Putamen (tissue), 1 donor: ENCODE measurements at places on chromosomes 1 and 21.

DNA sequence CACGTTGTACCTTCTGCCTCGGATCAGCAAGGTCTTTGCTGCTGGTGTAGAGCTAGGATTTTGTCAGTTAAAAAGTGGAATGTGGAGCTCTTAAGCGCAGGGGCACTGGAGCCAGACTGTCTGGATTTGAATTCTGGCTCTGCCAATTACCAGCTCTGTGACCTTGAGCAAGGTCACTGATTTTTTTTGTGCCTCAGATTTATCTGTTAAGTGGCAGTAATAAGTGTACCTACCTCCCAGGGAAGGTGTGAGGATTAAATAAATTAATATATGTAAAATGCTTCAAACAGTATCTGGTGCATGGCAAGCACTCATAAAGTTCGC lies 40.3 kb downstream of the UBE2U start:
- no peak for DNase-seq

GRCh38 chr1:94672934-94673333 lies 131.4 kb upstream of the F3 start:
- no peak for DNase-seq

DNA sequence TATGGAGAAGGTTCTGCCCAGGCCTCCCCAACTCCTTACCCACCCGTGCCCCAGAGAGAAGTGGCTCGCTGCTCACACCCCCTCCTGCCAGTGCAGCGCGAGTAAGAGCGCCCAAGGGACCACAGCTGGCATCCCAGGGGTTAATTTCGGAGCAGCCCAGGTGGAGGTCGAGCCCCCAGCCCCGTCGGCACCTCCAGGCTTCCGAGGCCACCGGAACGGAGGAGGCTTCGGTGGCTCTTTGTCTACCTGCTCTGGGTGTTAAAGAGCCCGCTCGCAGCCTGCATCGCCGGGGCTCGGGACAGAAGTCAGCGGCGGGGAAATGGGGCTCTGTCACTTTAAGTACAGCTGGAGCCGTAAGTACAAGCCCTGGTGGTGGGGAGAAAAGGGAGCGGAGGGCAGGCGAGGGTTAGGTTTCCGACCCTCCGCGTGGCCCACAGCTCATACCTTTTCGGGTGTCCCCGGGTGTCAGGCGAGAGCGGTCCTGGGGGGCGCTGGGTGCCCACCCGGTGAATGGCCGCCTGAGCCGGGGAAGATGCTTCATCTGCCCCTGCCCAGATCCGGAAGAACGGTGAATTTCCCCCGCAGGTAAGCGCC lies 89.4 kb upstream of the IPO9 start:
- DNase-seq, result peak; percentile 76

GRCh38 chr1:234094172-234094571 lies 189.7 kb downstream of the SLC35F3 start:
- no peak for DNase-seq

- no peak for DNase-seq
Measured at GRCh38 chr1:169451218-169451824, 24.0 kb upstream of the CCDC181 start.

DNA sequence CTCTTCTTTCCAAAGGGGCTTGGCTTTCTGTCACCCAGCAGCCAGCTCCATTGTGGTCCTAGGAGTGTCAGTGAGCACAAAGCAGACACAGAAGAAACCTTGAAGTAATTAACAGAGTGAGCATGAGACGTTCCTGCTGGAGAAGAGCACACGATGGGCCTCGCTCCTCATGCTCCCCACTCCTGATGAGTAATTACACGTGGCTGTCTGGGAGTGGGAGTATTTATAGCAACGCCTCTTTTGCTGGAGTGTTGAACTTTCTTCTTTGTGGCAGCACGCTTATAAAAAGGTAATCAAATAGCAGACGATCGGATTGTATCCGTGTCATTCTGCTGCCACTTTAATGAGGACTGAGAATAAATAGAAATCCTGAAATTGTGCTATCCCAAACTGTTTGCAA lies 185.8 kb downstream of the CAMTA1 start:
- no peak for DNase-seq
